ENCODE measurements at places on chromosomes 6 and 20. TPM values are rescaled to one million over a fixed set of nuclear protein-coding genes. Genes with fewer than 3 reads are reported as not detected.

DNA sequence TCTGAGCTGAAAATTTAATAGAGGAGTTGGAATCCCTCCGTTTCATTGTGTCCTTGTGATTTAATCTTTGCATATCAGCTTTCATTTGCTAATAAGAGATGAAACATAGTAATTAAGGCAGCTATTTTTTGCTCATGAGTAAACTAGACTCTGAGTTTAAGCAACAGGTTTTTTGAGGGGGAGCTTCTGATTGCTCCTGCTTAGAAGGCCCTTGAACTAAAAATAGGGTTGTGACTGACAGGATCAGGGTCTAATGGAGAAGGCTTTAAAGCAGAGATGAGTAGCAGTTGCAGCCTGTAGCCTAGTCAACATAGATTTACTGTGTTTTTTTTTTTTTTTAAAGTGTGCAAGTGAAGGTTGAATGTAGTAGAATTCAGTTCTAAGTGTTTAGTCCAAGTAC, 17.4 kb downstream of the HSF2 start:
- DNase-seq: no peak

DNA sequence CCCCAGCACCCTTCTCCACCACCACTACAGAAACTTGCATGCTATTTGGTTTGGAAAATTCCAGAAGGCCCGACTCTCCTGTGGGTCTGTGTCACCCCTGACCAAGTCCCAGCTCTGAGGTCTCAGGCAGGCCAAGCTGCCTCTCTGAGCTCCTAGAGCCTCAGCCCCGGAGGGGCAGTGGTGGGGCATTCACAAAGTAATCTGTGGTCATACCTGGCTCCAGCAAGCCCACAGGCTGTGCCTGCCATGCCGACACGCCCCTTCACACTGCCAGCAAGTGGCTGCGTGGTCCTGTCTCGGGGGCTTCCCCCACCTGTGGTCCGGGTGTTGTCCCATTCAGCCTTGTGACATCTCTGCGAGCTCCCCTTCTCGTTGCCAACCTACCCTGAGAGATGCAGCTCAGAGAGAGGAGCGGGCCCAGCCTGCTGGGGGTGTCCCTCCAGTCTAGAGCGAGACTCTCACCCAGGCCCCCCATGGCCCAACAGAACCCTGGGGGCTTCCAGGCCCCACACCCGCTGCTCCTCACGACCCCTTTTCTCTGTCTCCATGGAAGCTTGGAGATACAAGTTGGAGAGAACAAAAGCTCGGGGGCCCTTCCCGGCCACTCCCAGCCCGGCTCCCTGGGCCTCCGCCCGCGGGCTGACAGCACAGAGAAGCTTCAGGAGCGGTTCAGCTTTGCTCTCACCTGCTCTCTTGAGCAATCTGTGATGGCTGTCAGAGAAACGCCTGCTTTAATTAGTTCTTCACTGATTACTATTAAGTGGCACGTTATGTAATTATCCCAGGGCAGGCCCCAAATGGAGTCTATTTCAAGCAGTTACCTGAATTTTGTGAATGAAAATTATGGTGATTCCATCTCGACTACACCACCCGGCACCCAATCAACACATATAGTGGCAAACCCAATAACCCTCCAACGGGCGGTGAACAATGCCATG, 147.7 kb upstream of the PHACTR3 start:
- DNase-seq: no peak

DNA sequence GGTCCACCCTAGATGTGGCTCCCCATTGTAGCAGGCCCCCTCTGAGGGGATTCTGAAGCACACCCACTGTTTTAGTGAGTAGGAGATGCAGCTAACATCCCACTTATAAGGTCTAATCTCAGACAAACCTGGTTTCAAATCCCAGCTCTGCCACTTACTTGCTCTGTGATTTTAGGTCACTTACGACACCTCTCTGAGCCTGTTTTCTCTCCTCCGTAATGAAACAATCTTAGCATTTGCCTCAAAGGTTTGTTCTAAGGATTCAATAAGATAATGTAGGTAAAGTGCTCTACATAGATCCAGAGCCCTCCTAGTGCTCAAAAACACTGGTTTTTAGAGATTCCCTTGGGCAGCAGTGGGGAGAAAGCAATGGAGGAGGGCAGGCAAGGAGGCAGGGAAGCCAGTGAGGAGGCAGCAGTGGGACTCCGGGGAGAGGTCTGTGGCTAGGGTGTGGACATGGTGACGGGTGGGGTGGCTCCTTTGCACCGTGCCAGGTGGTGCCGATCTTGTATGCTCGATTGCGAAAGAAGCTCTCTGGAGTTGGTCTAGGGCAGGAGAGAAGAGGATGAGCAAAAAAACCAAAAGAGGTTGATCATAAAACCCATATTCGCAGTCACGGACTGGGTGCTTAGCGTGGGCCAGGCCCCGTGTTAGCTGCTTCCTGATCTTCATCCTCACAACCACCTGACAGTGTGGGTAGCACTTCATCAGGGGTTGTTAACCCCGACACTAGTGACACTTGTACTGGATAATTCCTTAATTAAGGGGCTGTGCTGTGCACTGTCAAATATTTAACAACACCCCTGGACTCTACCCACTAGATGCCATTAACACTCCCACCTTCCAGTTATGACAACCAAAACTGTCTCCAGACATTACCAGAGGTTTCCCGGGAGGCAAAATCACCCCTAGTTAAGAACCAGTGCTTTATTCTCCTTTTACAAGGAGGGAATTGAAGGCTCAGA, 16.8 kb upstream of the PTGIS start:
- DNase-seq: no peak

GRCh38 chr6:11448038-11448437, 89.5 kb upstream of the TMEM170B start:
- DNase-seq: no peak

GRCh38 chr20:61254881-61255626, 3.0 kb downstream of the CDH4 start:
- DNase-seq: peak; percentile 6

DNA sequence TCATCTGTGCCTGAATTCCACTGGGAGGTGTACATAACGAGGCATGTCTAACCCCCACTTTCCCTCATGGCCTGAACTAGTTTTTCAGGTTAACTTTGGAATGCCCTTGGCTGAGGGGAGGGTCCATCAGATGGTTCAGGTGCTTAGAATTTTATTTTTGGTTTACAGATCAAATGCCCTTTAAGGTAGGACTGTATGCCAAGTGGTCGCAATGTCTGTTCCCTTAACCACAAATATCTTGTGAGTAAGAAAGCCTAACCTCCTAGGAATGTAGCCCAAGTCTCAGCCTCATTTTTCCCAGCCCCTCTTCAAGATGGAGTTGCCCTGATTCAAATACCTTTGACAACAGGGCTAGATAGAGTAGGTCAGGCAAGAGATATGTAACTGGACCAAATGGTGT, 78.4 kb downstream of the RNASET2 start:
- no peak for DNase-seq

- no peak for DNase-seq
Measured at GRCh38 chr6:162857326-162857725, 129.6 kb downstream of the PACRG start.

GRCh38 chr6:31829633-31830283, 2.2 kb downstream of the HSPA1B start:
- peak; percentile 51 for DNase-seq

DNA sequence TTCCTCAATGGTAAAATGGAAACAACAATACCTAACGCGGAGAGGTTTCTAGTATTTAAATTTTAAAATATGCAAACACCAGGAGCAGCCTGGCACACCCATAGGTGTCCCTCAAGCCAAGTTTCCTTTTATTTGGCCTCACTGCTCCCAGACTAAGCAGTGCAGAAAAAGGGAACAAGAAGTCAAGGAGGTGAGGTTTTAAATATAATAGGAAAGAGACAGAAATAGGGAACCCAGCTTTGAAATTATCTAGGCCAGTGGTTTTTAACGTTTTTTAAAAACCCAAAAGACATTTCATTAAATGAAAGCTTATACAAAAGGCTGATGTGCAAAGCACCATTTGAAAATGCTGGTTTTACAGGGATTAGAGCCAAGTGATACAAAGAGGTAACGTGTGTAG, 109.6 kb downstream of the SLC22A3 start:
- DNase-seq: no peak

- no peak for DNase-seq
Measured at GRCh38 chr6:122770835-122771601, 8.5 kb upstream of the FABP7 start.

- DNase-seq: no peak
Measured at GRCh38 chr20:533526-533925, 10.1 kb downstream of the CSNK2A1 start.

DNA sequence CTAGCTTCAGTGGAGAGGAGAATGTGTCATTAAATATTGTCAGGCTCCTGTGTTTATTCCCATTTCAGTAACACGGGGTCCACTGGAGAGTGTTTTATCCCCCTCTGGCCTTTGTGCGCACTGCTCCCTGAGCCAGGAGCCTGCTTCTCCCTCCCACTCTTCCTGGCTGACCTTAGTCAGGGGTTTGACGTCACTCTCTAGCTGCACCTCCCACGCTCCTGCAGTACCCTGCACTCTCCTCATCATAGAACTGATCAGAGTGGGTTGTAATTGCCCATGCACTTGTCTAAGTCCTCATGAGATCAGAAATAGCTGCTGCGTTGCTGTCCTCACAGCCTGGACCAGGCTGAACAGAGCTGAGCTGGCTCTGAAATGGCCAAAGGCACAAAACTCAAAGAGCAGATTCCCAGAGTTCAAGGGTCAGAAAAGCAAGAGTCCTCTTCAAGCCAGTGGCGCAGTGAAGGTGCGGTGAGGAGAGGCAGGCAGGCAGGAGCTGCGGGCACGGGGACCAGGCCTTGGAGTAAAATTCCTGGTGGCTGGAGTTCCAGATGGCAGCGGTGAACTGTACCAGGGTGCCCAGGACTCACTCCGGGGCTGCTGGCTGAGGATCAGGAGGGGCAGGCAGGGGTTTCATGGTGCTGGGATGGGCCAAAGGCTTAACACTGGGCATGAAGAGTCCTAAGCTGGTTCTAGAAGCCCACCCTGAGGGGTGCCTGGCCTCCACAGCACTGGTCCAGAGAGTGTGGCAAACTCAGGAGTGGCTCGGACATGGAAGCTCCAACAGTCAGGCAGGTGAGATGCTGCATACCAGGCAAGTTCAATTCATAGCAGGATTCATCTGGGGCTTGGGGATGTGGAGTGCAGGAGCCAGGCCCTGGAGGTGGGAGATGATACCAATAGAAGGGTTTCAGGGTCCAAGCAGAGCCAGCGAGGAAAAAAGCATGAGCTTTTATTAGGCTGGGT, 170.9 kb downstream of the SCP2D1 start:
- DNase-seq: no peak

GRCh38 chr20:15976047-15976736, 597.1 kb downstream of the KIF16B start:
- no peak for DNase-seq

DNA sequence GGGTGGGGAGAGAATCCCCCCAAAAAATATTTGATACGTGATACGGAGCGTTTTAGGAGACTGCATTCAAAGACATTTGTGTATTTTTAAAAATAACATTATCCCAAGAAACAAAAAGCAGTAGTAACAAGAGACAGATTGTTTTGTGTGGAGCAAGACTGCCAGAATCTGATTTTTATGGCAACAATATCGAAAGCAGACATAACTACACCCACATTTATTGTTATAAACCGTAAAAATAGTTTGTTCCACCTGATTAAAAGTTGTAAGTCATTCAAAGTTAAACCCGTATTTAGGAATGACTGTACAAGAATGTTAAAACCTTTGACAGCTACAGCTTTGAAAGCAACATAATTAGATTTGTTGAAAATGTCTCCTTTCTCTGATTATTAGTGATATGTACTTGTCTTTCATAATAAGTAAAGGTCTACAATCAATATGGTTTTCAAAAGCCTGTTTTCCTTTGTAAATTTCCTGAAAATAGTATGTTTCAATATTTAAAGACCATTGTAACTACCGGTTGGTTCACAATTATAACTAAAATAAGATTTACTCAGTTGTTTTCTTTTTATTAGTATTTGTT, 2.7 kb downstream of the EYA4 start:
- DNase-seq: no peak

HEBP2 gene
- total RNA-seq: 35.5 TPM

NOTCH4 gene
- 0.43 TPM for total RNA-seq

ZNF165 gene
- not detected for total RNA-seq

MRS2 gene
- total RNA-seq: 19.6 TPM

PHIP gene
- total RNA-seq: 16.4 TPM

LY6G6F gene
- not detected for total RNA-seq

OXT gene
- total RNA-seq: not detected

GRM1 gene
- not detected for total RNA-seq

Data from HFFc6 (cell line).